Activated CD8-positive, alpha-beta memory T cell treated with anti-CD3 and anti-CD28 coated beads for 1 hour (primary cell): ENCODE measurements at places on chromosomes 2 and 18.

- DNase-seq = no peak
These were observed 217.6 kb downstream of the CDH7 start for GRCh38 chr18:65968239-65969004.

DNA sequence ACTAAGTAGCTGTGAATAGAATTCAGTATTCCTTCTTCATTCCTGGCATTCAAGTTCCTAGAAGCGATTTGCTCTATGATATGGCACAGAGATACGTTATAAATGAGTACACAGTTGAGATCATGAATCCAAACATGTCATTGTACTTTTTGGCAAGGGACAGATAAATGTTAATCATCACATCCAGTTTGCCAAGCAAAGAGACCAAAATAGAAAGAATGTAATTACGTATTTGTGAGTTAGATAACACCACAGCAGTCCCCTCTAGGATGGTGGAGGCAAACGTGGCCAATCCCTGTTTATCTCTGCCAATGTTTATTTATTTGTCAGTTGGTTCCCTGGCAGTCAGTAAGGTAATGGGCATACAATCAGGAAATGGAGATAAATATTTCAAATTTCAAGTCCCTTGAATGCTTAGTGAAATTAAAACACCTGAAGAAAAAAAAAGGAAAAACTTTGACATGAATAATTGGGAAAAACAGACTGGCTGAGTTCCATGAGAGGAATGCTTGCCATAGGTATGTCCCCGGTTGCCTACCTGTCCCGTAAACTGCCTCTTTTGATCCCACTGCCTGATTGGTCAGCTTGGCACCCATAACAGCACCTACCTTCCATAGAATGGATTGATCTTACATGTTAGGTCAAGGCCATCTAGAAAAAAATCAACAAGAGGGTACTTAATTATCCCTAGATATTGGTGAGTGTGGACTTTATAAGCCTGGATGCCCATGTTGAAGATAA lies 451.1 kb upstream of the NETO1 start:
- DNase-seq = no peak

DNA sequence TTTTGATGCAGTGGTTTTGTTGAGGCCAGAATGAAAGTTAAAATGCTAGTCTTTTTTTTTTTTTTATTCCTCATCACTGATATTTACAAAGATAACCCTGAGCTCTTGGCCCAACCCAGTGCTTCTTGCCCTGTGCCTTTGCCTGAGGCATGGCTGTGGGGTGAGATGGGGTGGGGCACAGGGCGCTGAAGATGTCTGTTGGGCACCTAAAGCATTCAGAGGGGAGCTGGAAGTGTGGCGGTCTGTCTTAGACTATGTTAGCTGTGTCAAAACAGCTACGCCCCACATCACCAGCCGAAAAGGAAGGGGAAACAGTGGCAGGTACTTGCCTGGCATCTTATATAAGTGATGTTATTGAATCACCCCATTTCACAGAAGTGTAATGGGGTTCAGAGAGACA lies 20.7 kb downstream of the TOGARAM2 start:
- DNase-seq = no peak

DNA sequence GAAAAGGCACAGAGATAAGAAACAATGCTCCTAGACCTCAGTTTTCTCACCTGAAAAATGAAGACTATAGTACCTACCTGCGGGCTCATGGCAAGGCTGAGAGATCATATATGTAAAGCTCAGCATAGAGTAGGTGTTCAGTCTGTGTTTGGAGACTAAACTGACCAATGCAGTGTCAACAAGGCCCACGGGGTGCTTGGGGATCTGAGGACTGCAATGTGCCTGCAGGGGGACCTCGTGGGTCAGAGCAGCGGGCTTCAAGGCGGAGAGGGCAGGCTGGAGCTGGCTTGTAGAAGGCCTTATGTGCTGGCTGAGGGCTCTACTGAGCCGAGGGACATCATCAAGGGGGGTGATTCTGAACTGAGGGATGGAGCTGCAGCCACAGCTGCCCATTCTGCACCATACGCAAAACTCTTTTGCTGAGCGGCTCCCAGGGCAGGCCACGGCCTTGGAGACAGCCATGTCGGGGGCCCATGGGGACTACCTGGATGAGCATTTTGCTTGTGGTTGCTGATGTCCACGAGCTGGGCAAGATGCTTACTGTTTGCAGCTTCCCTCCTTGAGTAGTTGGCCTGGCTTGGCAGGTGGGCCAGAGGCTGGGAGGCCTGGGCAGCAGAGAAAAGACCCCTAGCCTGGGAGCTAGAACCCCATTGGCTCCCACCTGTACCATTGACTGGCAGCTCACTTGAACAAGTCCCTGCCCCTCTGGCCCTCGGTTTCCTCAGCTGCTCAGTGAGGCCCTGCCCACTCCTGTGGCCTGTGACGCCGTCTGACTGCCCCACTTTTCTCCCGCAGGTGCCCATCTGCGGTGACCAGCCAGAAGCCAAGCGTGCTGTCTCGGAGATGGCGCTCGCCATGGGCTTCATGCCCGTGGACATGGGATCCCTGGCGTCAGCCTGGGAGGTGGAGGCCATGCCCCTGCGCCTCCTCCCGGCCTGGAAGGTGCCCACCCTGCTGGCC lies 23.5 kb downstream of the STEAP3 start:
- DNase-seq = no peak

DNA sequence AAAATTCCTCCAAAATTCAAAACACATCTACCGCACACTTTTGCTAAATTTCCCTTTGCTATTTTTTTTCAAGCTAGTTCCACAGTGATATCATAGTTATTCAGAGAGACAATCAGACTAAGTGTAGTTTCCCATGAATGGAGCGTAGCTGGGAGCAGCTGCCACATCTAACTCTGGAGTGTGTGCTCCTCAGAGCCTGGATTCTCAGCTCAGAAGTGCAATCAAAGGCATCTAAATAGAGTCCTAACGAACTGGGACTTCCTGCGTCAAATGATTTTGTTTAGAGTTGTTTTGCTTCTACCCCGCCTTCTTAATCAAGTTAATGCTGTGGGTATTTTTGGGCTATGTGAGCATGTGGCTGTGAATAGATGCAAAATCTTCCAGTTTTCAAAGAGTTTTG lies 160.3 kb downstream of the TMEM18 start:
- no peak for DNase-seq

GRCh38 chr2:63344575-63345284 lies 243.5 kb downstream of the WDPCP start:
- no peak for DNase-seq

- no peak for DNase-seq
These were observed 188.4 kb downstream of the CCDC85A start for GRCh38 chr2:56372071-56372656.

GRCh38 chr2:196500686-196501431 lies 138.7 kb upstream of the CCDC150 start:
- no peak for DNase-seq

- DNase-seq = no peak
These were observed 315.0 kb downstream of the PARD3B start for GRCh38 chr2:204860274-204860673.

DNA sequence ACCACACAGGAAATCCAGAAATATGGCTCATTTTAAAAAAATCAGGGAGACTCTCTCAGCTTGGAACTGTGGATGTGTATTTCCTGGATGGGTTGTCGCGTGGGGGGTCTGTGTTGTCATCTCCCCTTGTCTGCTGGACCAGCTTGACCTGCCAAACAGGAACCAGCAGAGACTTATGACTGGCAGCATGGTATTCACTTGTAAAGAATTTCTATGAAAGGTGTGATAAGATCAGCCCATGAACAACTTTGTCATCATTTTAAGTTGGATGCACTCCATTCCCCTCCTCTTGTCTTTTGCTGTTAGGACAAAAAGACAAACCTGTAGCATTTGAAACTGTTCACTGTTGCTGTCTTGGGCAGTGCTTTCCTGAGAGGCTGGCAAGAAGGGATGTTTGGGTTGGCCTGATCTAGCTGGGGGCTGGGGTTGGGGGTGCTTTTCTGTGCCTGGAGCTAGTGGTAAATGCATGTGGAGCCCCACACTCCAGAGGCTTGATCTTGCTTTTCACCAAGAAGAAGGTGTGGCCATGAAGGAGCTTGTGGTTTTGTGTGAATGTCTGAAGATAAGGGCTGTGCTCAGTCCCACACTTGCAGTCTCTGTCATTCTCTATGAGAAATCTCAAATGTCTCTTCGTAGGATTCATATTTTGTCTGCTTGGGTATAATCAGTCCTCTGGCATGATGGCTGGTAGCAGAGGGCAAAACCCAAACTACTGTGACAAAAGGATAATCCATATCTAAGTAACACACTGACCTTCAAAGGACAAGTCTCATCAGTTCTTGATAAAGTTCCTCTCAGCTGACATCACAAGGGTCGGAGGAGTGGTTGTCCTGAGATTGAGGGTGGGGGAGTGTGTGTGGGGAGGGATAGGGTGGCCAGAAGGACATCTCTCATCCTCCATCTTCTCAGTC lies 39.0 kb downstream of the RALB start:
- no peak for DNase-seq
